ENCODE measurements at places on chromosomes 11 and 22.
A peak's percentile ranks its signal among the peaks of the same experiment; 100 is the strongest.

GRCh38 chr22:38700270-38700788 lies 414 bp downstream of the JOSD1 start:
- DNase-seq, result no peak

- no peak for DNase-seq
These were observed 44.4 kb downstream of the AHNAK start for GRCh38 chr11:62502030-62502730.

- no peak for DNase-seq
These were observed 1.8 kb downstream of the PHOX2A start for GRCh38 chr11:72242141-72242540.

GRCh38 chr11:59224351-59224928 lies 11.7 kb upstream of the MPEG1 start:
- DNase-seq, result no peak

- no peak for DNase-seq
These were observed 21.2 kb downstream of the TTC28 start for GRCh38 chr22:28658448-28658847.

GRCh38 chr22:45577746-45578523 lies 75.3 kb downstream of the FBLN1 start:
- peak; percentile 68 for DNase-seq

GRCh38 chr11:31558001-31558400 lies 48.4 kb downstream of the ELP4 start:
- no peak for DNase-seq

DNA sequence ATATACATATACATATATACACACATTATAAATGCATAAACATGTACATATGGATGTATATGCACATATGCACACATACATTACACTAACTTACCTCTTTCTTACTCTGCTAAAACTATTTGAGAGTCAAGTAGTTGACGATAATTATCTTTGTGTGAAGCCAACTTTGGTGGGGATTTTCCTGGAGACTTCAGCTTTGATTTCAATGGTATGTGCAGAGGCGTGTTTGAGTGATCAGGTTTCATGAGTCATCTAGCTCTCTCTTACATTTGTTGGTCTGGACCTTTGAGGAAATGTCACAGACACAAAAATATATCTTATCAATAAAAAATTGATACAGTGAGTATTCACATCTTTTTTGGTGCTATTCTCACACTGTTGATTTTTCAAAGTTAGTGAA lies 769.1 kb upstream of the LUZP2 start:
- no peak for DNase-seq

- DNase-seq, result no peak
These were observed 3.8 kb downstream of the KCNC1 start for GRCh38 chr11:17738151-17738973.

GRCh38 chr11:62295504-62295903 lies 3.4 kb downstream of the SCGB1D4 start:
- DNase-seq, result no peak

DNA sequence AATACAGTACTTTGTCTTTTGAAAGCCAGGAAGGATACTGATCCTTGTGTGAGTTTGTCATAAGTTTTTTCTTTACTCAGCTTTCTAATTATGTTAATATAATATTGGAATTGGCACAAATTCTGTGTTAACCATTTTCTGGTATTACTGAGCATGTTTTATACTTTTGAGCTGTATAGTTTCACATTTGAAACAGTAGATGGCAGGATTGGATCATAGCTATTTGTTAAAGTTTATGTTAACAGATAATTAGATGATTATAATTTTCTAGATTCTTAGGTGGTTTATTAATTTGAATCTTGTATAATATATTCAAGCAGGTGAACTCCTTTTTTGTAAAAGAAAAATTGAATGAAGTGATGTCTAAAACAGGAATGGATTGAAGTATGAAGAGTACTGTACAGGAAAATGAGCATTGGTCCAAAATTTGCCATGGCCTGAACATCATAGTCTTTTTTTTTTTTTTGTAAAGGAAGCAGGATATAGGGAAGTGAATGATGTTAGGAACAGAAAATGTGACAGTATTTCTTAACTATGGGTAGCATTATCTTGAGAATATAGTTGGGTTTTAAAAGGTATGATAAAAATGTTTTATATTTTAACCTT lies 102.0 kb downstream of the CYP2R1 start:
- no peak for DNase-seq
